Activated CD4-positive, alpha-beta T cell treated with anti-CD3 and anti-CD28 coated beads for 36 hours (primary cell): ENCODE measurements at places on chromosomes 6 and 20. TPM values are rescaled to one million over a fixed set of nuclear protein-coding genes. Genes with fewer than 3 reads are reported as not detected.

GRCh38 chr6:130965656-130966055, 97.4 kb downstream of the EPB41L2 start:
- no peak for DNase-seq

DNA sequence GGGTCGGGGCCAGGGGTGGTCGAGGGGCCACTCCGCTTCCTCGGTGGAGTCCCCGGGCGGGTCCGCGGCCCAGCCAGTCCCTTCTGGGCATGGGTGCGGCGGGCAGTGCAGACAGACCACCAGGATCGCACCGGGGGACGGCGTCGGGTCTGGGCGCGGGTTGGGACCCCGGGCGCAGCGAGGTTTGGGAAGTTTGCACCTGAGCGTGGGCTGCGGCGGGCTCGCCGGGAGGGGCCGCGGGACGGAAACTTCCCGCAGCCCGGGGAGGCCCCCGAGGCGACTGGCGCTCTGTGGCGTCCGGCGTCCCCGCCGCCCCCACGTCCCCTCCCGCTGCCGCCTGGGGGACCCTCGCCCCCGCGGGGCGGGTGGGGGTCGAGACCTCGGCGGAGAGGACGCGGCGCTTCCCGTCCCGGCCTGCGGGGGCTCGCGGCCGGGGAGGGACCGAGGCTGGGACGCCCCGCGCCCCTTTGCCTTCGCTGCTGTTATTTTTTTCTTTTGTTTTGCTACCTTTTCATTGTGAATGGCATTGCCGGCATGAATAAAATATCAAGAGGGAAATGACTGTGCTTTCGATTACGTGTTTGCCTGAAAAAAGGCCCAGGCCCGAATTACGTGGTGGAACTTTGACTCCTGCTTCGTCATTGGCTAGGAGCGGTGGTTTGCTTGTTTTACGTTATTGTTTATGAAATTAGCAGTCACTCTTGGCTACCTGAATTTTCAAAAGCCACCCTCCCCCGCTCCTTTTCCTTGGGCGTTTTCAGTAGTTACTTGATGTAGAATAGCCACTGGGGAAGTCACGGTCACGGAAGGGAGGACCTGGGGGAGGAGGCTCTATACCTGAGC, 703 bp downstream of the SNX9 start:
- DNase-seq = peak; percentile 92

DNA sequence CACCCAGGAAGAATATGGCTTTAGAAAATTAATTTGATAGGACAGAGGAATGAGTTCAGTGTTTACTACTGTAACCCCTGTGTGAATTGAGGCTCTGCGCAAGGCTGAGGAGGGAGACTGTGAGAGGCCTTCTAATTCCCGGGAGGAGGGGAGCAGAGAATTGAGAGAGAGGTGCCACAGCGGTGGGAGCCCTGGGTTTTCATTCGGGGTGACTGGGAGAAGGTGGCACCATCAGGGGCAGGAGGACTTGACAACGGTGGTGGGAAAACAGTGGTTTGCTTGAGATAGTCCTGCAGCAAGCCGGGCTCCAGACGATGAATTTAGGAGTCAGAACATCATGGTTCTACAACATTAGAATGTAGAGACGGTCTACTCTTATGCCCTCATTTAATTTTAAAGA, 9.2 kb downstream of the DUSP22 start:
- no peak for DNase-seq

DNA sequence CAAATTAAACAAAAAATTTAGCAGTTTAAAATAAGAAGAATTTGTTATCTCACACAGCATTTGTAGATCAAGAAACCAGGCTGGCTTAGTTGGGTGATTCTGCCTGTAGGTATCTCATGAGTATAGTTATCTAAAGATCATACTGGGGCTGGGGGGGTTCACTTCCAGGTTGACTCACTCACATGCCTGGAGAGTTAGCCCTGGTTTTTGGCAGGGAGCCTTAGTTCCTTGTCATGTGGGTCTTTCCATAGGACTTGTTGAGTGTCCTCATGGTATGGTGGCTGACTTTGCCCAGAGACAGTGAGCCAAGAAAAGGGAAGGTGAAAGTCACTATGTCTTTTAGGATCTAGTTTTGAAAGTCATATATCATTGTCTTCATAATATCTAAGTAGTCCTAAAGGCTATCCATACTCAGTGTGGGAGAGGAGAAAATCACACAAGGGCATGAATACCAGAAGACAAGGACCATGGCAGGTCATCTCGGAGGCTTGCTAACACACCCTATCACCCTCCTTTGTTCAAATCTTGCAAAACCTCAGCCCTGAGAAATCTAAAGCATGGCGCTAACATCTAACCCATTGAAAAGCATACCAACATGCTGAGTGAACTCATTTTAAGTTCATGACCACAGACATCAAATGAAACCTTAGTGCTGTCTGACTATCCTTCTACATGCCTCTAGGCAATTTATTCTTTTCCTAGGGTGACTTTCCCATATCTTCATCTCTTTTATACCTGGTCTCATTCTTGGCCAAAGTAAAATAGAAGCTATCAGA, 39.2 kb downstream of the CYP24A1 start:
- no peak for DNase-seq

Gene ULBP2
- total RNA-seq = 0.32 TPM
